Cardiac muscle cell (in vitro differentiated cells and primary cell): ENCODE measurements at places on chromosomes 5 and 9. TPM values are rescaled to one million over a fixed set of nuclear protein-coding genes. Genes with fewer than 3 reads are reported as not detected.

Gene FAM153A
- total RNA-seq: 3.7 and 12.6 TPM in 2 replicates

Gene SEMA6A
- 20.3 and 27.6 TPM in 2 replicates for total RNA-seq

Gene EPB41L4A
- total RNA-seq: 8.2 and 10.5 TPM in 2 replicates

Gene GARIN3
- not detected in 2 replicates for total RNA-seq

Gene TAS2R1
- total RNA-seq: not detected in 2 replicates

Gene NTRK2
- total RNA-seq: 1.3 and 2.5 TPM in 2 replicates

Gene ACOT12
- not detected in 2 replicates for total RNA-seq
